ENCODE measurements at places on chromosomes 3 and 15. TPM values are rescaled to one million over a fixed set of nuclear protein-coding genes. Genes with fewer than 3 reads are reported as not detected.
A peak's percentile ranks its signal among the peaks of the same experiment; 100 is the strongest.

Gene REC114
- polyA plus RNA-seq, result not detected

DNA sequence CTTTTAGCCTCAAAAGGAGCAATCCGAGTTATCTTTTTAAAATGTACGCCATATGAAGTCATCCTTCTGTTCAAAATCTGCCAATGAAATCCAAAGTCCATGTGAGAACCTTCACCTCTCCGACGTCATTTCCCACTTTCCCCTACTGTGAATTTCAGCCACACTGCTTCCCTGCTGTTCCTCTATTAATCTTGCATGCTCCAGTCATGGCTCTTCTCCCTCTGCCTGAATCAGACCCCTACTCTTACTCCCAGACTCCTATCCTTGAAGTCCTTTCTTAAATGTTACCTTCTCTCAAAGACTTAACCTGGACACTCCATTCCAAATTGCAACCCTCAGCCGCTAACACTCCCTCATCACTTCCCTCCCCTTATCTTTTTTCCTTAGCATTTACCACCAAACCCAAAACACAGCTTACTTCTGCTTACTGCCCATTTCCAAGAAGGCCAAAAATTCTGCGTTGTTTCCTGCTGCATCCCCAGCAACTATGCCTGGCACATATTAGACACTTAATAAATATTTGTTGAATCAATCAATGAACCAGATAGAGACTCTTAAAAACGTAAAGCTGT lies 1.2 kb downstream of the NKIRAS1 start:
- H3K4me1 ChIP-seq, result peaks cover 23% of the 10 kb centered on the region
- no peak for DNase-seq
- no peaks in the 10 kb centered on the region for H3K27me3 ChIP-seq
- H3K4me3 ChIP-seq, result peak overlapping the region; percentile 95
- peaks cover 11% of the 10 kb centered on the region for H3K36me3 ChIP-seq

- no peaks in the 10 kb centered on the region for H3K4me1 ChIP-seq
- H3K27me3 ChIP-seq, result no peaks in the 10 kb centered on the region
- no peak for DNase-seq
- H3K36me3 ChIP-seq, result no peaks in the 10 kb centered on the region
- no peak overlapping the region for H3K4me3 ChIP-seq
- no peak overlapping the region for H3K27ac ChIP-seq
Observed at GRCh38 chr3:108271626-108272025, 24.7 kb upstream of the HHLA2 start.

DNA sequence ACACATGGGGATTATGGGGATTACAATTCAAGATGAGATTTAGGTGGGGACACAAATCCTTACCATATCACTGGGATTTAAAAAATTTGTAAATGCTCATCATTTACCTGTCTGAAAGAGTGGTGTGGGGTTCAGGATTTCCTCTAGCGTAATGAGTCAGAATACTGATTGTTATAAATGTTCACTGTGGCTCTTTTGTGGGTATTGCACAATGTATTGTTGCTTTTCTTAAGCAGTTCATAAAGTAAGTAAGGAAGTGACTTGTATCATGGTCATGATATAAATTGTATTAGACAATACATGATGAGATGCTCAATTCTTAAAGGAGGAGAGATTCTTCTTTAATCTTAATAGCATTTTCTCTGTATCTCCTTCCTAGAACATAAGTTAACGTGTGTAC lies 262.1 kb downstream of the CNTN4 start:
- DNase-seq, result no peak
- H3K4me3 ChIP-seq, result no peak overlapping the region
- H3K27me3 ChIP-seq, result no peaks in the 10 kb centered on the region
- H3K27ac ChIP-seq, result no peak overlapping the region
- H3K4me1 ChIP-seq, result no peaks in the 10 kb centered on the region

Measured in liver (tissue), 10 donors.